Mammary epithelial cell (primary cell): ENCODE measurements at places on chromosomes 11 and 22.
A peak's percentile ranks its signal among the peaks of the same experiment; 100 is the strongest.

- DNase-seq, result no peak
These were observed at the start of gene ZDHHC8 for GRCh38 chr22:20131597-20131858. Gene ZDHHC8, plus strand, starts transcription at chr22:20131804. Its CDS starts 144 bp downstream, at chr22:20131948.

DNA sequence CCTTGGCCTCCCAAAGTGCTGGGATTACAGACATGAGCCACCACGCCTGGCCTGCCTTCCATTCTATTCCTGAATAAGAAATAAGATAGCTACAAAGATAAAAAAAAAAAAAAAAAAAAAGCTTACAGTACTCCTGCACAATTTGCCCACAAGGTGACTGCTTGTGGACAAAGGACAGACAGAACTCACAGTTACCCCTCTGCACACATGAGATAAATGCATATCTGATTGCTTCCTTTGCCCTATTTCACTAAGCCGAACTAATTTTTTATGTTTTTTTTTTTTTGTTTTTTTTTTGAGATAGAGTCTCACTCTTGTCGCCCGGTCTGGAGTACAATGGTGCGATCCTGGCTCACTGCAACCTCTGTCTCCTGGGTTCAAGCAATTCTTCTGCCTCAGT, 23.6 kb upstream of the HSPA8 start:
- no peak for DNase-seq

DNA sequence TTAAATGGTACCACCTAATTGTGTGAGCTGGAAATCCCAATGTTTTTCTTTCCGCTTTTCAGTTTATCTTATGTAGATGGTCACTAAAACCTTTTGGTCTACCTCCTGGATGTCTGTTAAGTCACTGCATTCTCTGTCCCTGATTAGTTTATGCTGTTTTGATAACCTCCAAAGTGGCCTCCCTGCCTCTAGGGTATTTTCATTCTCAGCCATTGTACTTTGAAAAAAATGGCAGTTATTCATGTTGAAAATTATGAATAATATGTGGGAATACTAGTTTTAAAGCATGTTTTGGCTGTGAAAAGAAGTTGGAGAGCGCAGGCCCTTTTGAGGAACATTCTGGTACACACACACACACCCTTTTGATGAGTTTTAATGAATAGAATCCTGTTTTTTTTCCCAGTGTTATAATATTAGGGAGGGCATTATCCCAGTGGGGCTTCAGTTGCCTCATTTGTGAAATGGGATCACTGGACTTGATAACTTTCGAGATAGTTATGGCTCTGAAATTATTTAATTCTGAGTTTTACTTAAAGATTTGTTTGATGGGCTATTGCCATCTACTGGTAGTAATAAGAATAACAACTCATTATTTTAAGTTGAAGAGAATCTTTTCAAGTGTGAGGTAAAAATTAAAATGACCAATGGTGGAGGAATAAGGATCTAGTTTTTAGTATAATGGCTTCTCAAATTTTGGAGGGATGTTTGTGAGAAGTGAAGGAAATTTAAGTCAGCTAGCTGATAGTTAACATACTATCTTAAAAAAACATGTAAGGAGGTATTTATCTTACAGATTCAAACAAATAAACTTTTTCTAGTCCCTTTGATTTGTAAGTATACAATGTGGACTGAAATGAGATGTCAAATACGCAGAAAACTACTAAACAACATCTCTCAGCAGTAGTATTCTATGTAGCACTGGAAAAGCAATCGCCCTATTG, 3.9 kb downstream of the FDX1 start:
- peak; percentile 25 for DNase-seq

DNA sequence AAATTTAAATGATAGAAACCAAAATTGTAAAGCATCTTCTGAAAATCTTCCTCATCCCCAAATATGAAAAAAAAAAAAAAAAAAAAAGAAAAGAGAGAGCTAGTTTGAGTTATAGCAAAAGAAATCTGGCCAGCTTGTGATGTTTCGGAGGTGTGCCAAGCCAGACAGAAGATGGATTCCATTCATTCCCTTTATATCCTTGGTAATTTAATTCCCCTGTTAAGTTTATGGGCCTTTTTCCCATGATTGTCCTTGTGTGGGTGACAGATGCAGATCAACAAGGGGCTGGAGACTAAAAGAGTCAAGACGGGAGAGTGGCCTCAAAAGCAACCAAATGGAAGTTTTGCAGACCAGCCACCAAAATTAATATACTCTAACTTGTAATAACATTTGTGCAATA, 47.6 kb upstream of the PARVA start:
- no peak for DNase-seq

DNA sequence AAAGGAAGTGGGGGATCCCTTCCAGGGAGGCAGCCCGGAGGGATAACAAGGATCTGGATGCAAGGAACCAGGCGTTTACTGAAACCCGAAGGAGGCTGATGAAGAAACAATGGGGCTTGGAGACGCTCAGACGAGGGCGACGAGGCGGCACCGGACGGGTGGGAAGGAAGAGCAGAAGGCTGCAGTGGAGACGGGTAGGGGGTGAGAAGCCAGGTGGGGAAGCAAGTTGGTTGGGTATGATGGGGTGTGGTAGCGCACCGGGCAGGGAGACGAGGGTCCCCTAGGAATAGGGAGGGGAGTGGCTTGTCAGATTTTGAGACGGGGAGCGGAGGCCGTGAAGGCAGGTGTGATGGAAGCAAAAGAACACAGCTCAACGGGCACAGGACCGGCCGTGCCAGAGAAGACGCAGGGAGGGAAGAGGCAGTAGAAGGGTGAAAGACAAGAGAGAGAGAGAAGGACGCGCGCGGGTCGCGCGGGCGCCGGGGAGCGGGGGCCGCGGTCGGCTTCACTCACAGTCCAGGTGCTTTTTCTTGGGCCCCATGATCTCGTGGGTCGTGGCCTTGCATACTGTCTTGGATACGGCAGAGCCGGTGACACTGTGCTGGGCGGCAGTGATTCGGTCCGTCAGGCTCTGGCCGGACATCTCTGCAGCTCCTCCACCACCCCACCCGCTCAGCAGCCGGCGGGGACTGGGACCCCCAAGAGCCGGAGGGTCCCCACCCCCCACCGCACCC, 579 bp downstream of the PICALM start:
- DNase-seq, result peak; percentile 52

DNA sequence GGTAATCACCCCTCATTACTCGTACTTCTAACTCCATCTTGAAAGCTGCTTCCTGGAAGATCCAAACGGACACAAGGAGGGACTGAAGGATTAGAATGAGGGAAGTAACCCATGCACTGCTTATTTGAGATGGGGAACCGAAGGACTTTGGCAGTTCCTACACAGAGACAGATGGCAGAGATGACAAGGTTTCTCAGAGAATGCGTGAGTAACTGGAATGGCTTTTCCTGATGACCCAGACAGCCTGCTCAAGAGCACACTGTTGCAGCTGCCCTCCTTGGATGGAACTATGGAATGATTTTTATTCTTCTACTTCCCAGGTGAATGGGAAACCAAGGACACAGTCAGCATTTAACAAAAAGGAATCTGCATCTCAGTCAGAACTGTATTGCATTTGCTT, 7.3 kb downstream of the KCNJ11 start:
- DNase-seq, result no peak

- DNase-seq, result no peak
These were observed 19.4 kb downstream of the MRPL23 start for GRCh38 chr11:1966531-1966930.

DNA sequence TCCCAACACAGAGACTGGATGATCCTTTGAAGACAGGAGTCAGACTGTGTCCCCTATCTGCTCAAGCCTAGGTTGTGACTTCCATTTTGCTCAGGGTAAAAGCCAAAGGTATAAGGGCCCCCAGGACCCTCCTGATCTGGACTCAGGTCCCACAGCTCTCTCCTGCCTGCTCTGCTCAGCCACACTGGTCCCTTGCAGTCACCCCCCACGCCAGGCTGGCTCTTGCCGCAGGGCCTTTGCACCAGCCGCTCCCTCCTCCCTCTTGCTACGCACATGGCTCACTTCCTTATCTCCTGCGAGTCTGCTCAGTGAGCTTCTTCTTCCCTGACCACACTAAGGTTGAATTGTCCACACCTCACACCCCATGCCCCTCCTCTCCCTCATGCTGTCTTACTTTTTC, 28.4 kb upstream of the CACNG2 start:
- no peak for DNase-seq

GRCh38 chr11:62959422-62959980, 25.3 kb downstream of the SLC22A6 start:
- DNase-seq, result no peak

DNA sequence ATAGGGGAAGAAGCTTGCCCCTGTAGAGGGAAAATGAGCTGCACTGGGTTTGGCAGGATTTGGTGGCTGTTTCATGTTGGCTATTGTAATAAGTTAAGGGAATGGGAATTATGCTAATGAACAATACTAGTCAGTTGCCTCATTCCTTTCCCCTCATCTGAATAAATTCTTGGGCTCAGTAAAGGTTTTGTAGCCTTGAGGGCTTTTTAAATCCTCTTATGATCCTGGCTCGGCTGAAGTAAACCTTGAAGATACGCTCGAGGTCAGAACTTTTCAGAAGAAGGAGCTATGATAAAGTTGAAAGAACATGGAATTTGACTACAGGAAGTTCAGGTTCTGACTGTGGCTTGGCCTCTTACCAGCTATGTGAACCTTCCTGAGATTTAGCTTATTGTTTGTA, 448.7 kb downstream of the RAB38 start:
- DNase-seq, result no peak

DNA sequence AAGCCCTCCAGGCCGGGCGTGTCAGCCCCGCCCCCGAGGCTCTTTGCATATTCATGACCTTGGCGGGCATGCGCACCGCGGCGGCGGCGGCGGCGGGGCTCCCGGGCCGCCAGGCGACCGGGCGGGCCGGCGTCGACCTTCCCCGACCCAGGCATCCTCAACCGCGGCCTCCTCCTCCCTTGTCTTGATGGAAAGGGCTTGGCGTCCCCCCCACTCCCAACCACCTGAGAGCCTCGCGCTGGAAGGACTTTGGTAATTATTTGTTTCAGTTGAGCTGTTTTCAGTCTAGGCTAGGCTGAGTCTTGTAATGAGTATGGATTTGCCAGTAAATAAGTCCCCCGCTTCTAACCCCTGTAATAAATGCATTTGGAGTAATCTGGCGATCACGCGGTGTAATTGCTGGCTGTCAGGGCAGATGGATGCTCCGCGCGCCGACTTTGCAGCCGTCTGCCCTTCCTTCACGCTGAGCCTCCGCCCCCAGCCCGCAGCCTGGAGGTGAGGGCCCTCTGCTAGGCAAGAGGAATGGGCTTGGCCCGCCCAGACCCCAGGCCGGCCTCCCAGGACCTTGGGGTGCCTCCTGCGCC, 25.2 kb downstream of the FLRT1 start:
- no peak for DNase-seq

DNA sequence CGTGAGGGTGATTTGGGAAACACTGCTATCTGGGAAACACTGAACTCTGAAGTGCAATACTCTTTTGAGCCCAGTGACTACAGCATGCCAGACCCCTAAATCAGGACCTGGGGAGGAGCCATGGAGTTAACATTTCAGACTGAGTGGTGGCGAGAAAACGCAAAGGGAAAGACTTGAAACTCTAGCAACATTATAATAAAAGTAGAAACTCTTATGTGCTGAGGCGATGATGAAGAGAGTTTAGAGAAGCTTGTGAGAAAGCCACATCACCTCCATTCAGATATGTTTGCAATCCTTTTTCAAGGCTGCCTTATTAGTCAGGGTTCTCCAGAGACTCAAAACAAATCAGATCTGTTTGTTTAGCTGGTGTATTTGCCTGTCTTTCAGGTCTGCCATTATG, 1.9 kb downstream of the FEN1 start:
- DNase-seq, result no peak

GRCh38 chr11:15769203-15769602, 587.1 kb downstream of the SOX6 start:
- peak; percentile 46 for DNase-seq

DNA sequence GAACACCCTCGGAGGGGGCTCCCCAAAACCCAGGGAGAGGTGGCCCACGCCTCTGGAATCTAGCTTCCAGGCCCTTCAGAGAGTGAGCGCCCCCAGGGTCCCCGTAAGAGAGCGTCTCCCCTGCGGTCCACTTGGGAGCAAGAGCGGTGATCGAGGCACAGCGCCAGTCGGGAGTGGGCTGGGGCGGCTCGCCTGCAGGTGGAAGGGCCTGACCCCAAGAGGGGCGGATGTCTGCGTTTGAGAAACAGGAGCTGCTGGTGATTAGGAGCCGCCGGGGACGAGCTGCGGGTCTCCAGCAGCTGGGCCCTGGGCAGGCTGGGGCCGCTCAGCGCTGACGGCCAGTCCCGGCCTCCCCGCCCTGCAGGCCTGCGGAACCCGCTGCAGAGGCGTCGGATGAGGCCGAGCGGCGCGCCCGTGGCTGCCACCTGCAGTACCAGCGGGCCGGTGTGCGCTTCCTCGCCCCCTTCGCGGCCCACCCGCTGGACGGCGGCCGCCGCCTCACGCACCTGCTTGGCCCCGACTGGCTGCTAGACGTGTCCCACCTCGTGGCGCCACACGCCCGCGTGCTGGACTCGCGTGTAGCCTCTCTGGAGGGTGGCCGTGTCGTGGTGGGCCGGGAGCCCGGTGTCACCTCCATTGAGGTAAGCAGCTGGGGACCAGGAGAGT, 10.0 kb downstream of the TMEM132A start:
- no peak for DNase-seq

DNA sequence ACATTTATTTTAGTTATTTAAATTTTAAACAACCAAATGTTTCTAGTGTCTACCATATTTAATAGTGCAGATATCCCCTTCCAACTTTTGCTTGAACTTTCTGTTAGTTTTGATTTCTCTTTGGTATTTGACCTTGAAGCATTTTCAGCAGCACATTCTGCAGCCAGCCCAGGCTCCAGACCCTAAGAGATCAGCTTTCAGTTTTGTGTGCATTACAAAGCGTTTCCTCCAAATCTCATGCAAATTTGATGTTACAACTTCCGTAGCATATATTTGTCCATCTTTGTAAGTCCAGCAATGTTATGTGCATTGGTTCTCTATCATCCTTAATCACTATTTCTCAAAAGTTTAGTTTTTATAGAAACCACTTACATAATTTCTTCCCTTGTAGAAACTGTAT, 14.6 kb upstream of the SERGEF start:
- no peak for DNase-seq

DNA sequence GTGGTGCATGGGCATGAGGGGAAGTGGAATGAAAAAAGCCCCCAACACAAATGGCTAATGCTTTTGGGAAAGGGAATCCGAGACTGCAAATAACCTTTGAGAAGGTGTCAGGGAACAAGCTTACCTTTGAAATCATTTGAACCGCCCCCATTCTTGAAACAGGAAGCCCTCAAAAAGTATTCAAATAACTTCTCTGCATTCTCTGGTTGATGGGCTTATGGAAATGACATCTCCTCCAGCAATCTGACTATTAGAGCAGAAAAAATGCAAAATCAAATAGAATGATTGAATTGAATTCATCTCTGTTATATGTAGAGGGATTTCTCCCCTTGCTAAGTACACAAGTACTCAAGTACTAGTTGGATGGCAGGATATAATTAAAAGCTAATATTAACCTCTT, 409.9 kb downstream of the TMEM135 start:
- no peak for DNase-seq
